Smooth muscle cell of bladder (primary cell): ENCODE measurements at places on chromosomes 1 and 21. TPM values are rescaled to one million over a fixed set of nuclear protein-coding genes. Genes with fewer than 3 reads are reported as not detected.

Gene TNFRSF4
- 0.14 and 0.18 TPM in 2 replicates for total RNA-seq

Gene SIM2
- under 0.01 and 0.09 TPM in 2 replicates for total RNA-seq

Gene LDLRAD2
- 0.14 and 0.18 TPM in 2 replicates for total RNA-seq

Gene PI4KB
- 32.0 and 38.9 TPM in 2 replicates for total RNA-seq

Gene NEK2
- 2.1 and 2.9 TPM in 2 replicates for total RNA-seq

Gene PTCH2
- total RNA-seq, result under 0.01 and 0.14 TPM in 2 replicates

Gene F3
- 59.4 and 223 TPM in 2 replicates for total RNA-seq

Gene TFF2
- not detected in 2 replicates for total RNA-seq

Gene LINGO4
- total RNA-seq, result not detected in 2 replicates

Gene METTL25B
- total RNA-seq, result 8.1 and 14.3 TPM in 2 replicates

Gene ANKRD35
- total RNA-seq, result 1.9 and 2.0 TPM in 2 replicates

Gene CRYBG2
- under 0.01 TPM in 1 of 2 replicates, not detected in the other for total RNA-seq

Gene SVBP
- 14.2 and 17.6 TPM in 2 replicates for total RNA-seq

Gene C1orf105
- total RNA-seq, result not detected in 2 replicates

Gene LCK
- not detected in 2 replicates for total RNA-seq

Gene VSIG8
- total RNA-seq, result not detected in 2 replicates

Gene OVAAL
- total RNA-seq, result not detected in 2 replicates

Gene LPAR3
- 2.6 and 66.0 TPM in 2 replicates for total RNA-seq

Gene HUNK
- total RNA-seq, result under 0.01 and 0.14 TPM in 2 replicates

Gene HAO2
- total RNA-seq, result not detected in 2 replicates

Gene BRINP3
- total RNA-seq, result not detected in 2 replicates

Gene FCRLA
- 0.37 and 0.71 TPM in 2 replicates for total RNA-seq

Gene RAB25
- not detected in 2 replicates for total RNA-seq

Gene NLRP3
- total RNA-seq, result 0.09 and 0.14 TPM in 2 replicates

Gene CACNA1S
- total RNA-seq, result not detected in 2 replicates

Gene EPS15
- total RNA-seq, result 52.5 and 53.5 TPM in 2 replicates

Gene MYCL
- total RNA-seq, result 0.71 and 1.1 TPM in 2 replicates

Gene PPIAL4G
- total RNA-seq, result under 0.01 TPM in 1 of 2 replicates, not detected in the other

Gene SPRR1B
- not detected in 2 replicates for total RNA-seq

Gene C8A
- not detected in 2 replicates for total RNA-seq

Gene FAM72A
- total RNA-seq, result 3.5 and 4.1 TPM in 2 replicates

Gene RAB13
- 75.2 and 88.0 TPM in 2 replicates for total RNA-seq
